ENCODE measurements at places on chromosomes 12 and 14.
A peak's percentile ranks its signal among the peaks of the same experiment; 100 is the strongest.

DNA sequence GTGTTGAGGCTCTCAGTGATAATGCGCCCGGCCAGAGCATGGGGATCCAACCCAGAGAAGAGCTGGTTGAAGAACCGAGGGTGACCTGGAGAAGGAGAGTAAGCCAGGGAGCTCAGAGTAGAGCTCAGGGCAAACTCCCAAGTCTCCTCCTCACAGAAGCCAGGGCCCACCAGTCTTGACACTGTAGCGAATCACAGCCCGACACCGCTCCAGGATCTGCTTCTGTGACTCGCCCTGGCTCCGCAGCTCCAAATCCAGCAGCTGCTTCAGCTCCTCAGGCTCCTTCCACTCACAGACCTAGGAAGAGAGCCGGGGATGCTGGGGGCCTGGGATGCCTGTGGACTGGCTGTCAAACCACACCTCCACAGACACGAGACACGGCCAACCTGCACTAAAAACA lies 8.2 kb upstream of the ZNF740 start:
- peak; percentile 91 for DNase-seq

- no peak for DNase-seq
Observed at GRCh38 chr14:103129301-103130016, 6.2 kb downstream of the TNFAIP2 start.

- DNase-seq: peak; percentile 77
Observed at GRCh38 chr12:32419520-32419960, 20.2 kb downstream of the FGD4 start.

DNA sequence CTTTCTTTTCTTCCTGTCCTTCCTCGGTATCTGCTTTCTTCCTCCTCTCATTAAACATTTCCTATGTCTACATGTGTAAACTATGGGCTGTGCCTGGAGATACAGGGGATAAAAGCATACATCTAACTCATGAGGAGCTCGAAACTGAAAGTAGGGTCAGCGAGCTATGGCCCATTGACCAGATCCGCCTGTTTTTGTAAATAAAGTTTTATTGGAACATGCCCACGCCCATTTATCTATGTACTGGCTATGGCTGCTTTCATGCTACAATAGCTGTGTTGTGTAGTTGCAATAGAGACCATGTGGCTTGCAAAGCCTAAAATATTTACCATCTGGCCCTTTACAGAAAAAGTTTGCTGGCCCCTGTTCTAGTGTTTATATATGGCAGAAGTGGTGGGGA lies 500.8 kb upstream of the GARIN6 start:
- no peak for DNase-seq

DNA sequence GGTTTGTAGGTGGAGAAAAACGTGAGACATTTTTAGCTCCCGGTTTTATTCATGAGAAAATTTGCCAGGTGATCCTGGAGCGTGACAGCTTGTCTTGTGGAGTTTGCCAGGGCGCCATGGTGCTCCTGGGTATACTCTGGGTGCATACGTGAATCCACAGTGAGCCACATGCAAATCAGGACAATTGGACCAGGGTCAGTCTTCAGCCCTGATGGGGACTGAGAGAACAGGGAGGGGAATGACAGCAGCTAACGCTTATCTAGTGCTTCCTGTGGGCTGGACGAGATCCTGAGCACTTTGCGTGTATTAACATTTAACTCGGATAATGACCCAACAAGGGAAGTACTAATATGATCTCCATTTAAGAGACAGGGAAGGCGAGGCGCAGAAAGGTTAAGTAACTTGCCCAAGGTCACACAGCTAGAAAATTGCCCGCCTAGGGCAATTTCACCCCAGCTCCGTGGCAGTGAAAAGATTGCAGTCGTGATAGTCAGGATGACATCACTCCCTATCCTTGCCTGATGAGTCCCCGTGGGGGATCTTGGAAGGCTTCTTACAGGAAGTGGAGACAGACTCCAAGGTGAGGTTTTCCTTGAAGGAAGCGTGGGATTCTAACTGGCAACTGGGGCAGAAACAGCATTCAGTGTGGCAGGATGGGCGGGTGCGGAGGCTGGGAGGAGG lies 118.4 kb upstream of the NCOR2 start:
- DNase-seq: peak; percentile 89

DNA sequence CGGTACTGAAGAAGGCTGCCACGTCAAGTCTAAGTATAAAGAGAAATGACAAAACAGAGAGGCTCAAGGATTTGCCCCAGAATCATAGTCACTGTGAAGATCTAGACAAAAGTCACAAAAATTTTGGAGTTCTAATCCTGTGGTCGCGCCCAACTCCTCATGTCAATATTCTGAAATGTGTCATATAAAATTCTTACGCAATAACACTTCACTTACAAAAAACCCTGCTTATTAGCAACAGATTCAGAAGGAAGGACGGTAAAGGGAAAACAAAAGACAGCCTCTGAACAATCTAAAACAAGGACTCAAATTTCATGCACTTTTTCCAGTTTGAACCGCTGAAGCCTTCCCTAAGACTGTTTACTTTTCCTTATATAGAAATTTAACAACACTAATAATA lies 94.7 kb downstream of the TSPAN8 start:
- DNase-seq: no peak

DNA sequence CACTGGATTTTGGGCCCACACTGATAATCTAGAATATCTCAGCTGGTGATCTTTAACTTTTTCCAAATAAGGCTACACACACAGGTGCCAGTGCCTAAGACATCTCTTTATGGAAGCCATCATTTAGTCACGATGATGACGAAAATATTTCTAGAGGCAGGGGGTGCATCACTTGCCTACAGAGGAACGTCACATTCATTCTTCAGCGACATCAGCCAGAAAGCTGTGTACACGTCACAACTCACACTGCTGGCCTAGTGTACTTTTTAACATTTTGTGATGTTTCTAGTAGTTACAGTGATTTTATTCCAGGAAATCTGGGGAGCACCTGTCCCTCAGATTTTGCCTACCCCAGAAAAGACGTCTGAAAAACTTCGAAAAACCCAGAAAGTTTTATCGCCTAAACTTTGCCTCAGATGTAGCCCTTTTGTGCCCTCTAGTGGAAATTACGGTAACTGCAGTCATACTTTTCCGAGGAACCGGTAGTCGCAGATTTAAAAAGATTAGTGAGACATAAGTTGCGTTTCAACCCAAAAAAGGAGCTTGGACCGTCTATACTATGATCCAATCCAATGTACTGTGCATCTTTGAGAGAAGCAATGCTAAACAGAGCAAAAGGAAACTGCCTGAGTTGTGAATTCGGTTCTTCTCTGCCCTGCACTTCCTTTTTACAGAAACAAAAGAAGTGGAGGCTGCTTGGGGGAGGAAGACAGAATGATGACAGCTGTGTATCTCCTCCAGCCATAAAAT lies 64.3 kb upstream of the STON2 start:
- DNase-seq: peak; percentile 62

DNA sequence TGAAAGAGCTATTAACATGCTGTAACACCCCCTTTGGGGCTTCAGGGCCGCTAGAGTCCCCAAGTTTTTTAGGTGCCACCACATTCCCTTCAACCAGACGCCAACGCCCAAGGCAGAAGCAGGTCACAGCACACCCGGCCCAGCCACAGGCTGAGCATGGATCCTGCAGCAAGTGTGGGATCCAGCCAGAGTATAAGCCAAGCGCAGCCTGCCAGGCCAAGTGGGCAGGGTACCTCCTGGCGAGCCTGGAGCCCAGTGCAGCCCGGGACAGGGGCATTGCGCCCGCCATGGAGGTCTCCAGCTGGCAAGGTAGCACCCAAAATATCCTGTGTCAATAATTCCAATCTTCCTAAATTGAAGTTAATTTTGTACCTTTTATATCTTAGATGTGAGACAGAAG lies 55.5 kb downstream of the EML5 start:
- no peak for DNase-seq

DNA sequence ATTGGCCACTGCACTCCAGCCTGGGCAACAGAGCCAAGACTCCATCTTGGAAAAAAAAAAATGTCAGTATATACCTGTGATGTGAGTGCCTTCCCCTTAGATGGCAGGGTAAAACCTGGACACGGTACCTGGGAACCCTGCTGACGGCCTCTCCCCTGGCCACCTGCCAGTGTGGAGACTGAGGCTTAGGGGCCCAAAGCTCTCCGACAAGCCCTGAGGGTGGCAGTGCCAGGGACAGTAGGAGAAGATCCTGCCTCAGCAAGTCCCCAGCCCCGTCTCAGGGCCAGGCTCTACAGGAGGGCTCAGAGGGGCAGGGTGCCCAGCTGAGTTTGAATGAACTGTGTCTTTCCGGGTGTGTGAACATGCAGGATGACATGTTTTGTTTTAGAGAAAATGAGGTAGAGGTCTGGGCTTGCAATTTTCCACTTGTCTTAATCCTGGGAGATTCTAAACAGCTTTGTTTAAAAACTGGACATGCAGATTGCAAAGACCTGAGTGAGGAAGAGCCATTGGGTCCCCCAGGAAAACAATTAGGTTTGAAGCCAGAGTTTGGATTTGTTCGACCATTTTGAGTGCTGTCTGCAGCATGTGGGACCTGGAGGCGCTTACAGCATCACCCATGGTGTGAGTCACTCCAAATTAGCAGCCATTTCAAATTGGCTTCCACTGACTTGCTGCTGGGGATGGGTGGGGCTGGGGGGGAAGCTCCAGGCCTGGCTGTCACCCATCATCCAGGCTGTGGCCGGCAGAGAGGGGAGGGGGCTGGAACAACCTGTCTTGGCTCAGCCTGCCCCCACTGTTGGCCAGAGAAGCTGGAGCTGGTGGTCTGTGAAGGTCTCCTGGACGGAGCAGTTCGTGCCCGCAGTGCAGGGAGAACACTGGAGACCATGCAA lies 10.8 kb downstream of the TSPAN9 start:
- peak; percentile 42 for DNase-seq

GRCh38 chr12:118299791-118300460 lies 72.8 kb downstream of the TAOK3 start:
- no peak for DNase-seq

- DNase-seq: no peak
Observed at GRCh38 chr14:33782923-33783322, 168.0 kb downstream of the EGLN3 start.

- no peak for DNase-seq
Observed at GRCh38 chr12:100743060-100743459, 51.5 kb upstream of the ANO4 start.

GRCh38 chr14:56895154-56895553 lies 84.9 kb upstream of the OTX2 start:
- no peak for DNase-seq

DNA sequence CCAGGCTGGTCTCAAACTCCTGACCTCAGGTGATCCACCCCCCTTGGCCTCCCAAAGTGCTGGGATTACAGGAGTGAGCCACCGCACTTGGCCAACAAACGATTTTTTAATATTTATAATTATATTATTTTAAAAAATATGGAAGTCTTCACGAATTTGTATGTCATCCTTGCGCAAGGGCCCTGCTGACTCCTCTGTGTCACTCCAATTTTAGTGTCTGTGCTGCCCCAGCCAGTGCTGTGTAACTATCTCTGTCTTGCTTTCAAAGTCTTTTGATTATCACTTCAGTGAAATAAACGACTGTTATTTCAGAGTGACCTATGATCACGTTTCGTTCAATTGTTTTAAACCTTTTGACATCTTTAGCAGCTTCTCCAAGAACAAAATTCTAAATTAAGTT lies 13.1 kb upstream of the MMP17 start:
- peak; percentile 40 for DNase-seq

DNA sequence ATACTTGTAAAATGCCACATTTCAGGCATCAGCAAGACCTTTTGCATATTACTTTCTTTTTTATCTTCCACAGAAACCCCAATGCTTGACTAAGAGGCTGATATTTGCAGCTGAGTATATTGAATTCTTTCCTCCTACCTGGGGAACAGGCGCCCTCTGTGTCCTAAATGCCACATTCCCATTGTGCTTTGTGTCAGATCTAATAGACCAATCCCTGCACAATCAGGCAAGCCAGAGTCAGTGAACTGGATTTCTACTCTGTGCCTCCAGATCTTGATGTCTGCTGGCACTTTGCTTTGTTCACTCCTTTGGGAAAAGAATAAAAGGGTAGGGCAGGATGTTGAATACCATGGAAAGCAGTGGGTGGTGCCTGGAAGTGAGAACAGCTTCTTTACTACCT lies 22.4 kb upstream of the TAS2R42 start:
- DNase-seq: no peak

- no peak for DNase-seq
Observed at GRCh38 chr12:120139958-120140357, 23.4 kb upstream of the RAB35 start.

- DNase-seq: no peak
Observed at GRCh38 chr12:123912415-123913380, 59.9 kb downstream of the CCDC92 start.

GRCh38 chr14:39459795-39460478 lies 27.7 kb upstream of the FBXO33 start:
- peak; percentile 7 for DNase-seq

DNA sequence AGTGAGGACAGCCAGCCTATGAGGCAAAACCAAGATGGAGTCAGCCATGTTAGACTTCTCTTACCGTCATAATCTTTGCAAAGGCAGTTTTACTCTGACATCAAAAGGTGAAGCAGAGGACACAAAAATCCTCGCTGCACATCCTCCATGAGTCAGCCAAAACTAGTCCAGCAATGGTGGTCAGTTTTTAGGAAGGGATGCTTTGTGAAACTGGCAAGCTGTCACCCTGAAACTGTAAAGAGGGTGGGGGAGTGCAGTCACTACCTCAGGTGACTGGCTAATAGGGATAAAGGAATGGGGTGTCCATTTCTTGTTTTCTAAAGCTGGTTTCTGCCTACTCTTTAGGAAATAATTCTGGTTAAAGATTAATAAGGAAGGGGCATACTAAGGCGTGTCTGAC lies 5.4 kb upstream of the CIPC start:
- no peak for DNase-seq

GRCh38 chr12:79199166-79199565 lies 334.6 kb downstream of the SYT1 start:
- DNase-seq: no peak

- DNase-seq: peak; percentile 97
Observed at GRCh38 chr14:71665157-71665556, 267.1 kb upstream of the RGS6 start.

GRCh38 chr14:44770201-44770600 lies 191.5 kb downstream of the KLHL28 start:
- no peak for DNase-seq

Data from GM23248 (cell line).